Endodermal cell (in vitro differentiated cells): ENCODE measurements at places on chromosomes 3 and 15. TPM values are rescaled to one million over a fixed set of nuclear protein-coding genes. Genes with fewer than 3 reads are reported as not detected.

DNA sequence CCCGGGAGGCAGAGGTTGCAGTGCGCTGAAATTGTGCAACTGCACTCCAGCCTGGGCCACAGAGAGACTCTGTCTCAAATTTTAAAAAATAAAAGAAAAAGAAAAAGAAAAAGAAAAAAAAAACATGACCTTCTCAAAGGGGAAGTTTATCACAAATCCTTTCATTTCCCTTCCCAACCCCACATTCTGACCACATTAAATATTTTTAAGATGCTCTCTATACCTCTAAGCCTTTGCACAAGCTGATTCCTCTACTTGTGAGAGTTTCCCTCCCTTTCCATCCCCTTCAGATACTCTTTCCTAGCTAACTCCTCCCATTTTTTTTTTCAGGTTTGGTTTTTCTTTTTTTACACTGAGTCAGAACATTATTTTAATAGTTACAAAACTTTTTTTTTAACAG lies 4.0 kb downstream of the HIGD1A start:
- H3K27ac ChIP-seq = no peak overlapping the region
- peaks cover 51% of the 10 kb centered on the region for H3K36me3 ChIP-seq
- peak overlapping the region; percentile 100 for H3K4me3 ChIP-seq

DNA sequence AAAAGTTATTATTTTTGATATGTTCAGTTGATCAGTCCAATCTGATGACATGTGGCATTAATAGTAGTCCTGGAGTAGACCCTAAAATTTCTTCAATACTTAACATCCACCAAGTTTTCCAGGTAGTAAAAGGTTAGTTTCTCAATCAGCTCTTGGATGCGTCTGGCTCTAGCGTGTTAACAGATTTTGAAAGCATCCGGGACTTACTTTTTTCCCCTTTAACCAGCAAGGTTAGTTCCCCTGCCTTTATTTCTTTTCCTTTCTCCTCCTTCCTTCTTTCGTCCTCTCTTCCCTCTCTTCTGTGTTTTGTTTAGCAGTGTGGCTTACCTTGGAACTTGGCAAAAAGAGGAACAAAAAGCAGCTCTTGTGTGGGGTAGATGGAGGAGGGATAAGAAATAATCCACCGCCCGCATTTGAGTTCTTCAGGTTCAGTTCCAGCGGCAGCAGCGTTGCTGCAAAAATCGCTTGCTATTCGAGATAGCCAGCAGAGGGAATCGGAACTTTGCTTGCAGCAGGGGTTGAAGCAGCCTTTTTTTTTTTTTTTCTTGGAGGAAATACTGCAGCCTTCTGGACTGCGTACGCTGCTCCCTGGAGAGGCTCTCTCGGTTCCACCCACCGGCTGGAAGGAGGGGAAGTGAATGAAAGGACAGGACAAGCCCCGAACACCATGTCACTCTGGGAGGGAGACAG lies at the start of gene RBMS3:
Gene RBMS3 (plus strand): TSS at position 668 of the 690 bp plus-strand sequence.
- peak within 1 kb of the TSS; percentile 72 for H3K4me3 ChIP-seq
- peaks cover 3% of the 10 kb centered on the region for H3K4me1 ChIP-seq
- H3K27me3 ChIP-seq = no peaks in the 10 kb centered on the region
- DNase-seq = peak; percentile 86
- peak within 1 kb of the TSS; percentile 80 for H3K27ac ChIP-seq
- no peaks in the 10 kb centered on the region for H3K36me3 ChIP-seq

DNA sequence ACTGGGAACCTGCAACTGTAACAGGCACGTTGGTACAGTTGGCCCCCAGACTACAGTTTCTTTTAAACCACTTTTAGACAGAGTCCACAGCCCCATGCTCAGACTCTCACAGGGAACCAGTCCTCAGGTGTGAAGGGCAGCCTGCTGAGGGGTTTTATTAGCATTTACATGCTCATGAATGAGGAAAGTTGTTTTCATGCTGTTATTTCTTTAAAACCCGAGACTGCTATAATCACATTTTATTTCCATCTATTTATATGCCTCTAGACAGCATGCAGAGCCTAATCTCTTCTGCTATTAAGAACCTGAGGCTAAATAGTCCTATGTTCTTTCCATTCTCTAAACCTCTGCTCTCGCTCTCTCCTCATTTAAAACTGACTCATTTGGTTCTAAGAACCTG lies 26.3 kb upstream of the FSIP1 start:
- no peak overlapping the region for H3K27ac ChIP-seq
- H3K4me1 ChIP-seq = peaks cover 4% of the 10 kb centered on the region
- no peaks in the 10 kb centered on the region for H3K27me3 ChIP-seq

- H3K27ac ChIP-seq = no peak overlapping the region
- H3K4me1 ChIP-seq = peaks cover 3% of the 10 kb centered on the region
- DNase-seq = peak; percentile 39
- H3K36me3 ChIP-seq = no peaks in the 10 kb centered on the region
Measured at GRCh38 chr15:71732636-71733035, 77.7 kb upstream of the NR2E3 start.

The TMEM207 gene
- total RNA-seq = not detected in 3 replicates

The TNNC1 gene
- 44.8 and 50.9 TPM in 2 replicates for total RNA-seq
